ENCODE measurements at places on chromosomes 16 and 17.

- no peak for DNase-seq
Observed at GRCh38 chr17:1730326-1731193, 6.1 kb downstream of the WDR81 start.

DNA sequence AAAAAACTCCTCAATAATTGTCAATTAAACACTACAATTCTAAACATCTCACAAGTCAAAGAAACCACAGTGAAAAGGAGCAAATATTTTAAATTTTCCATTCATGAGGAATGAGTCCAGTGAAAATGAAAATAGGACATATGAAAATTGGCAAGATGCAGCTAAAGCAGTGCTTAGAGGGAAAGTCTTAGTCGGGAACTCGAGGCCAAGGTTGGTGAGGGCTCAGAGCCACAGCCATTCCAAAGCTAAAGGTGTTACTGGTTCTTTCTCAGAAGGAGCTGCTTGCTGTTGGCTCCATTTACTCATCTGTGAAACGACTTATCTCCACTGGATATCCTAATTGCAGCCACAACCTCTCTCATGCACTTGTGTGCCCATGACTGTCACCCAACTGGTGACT, 6.5 kb downstream of the SLC38A8 start:
- DNase-seq, result no peak

GRCh38 chr17:42281571-42282096, 5.4 kb upstream of the STAT5B start:
- no peak for DNase-seq

DNA sequence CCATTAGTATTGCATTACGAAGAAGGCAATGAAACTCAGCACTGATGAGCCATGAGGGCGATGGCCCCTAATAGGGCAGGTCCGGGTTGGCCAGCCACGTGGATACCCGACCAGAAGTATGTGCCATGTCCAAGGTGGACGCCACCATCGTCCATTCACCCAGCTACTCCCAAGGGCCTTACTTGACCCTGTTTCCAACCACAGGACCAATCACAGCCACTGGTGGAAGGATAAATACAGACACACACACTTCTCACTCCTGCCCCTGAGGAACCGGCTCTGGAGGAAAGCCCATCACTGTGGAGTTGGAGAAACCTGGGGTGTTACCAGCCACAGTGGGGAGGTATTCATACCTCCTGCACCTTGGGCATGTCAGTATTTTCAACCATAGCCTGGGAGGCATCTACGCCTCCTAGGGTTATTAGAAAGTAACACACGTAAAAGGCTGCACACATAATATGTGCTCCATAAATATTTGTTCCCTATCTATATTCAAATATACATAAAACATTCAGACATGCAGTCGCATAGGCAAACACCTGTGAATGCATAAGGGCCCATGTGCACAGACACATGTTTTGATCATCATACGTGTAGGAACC, 5.4 kb upstream of the ITGA3 start:
- DNase-seq, result no peak

GRCh38 chr17:60171753-60172079, 21.9 kb downstream of the CA4 start:
- DNase-seq, result no peak

DNA sequence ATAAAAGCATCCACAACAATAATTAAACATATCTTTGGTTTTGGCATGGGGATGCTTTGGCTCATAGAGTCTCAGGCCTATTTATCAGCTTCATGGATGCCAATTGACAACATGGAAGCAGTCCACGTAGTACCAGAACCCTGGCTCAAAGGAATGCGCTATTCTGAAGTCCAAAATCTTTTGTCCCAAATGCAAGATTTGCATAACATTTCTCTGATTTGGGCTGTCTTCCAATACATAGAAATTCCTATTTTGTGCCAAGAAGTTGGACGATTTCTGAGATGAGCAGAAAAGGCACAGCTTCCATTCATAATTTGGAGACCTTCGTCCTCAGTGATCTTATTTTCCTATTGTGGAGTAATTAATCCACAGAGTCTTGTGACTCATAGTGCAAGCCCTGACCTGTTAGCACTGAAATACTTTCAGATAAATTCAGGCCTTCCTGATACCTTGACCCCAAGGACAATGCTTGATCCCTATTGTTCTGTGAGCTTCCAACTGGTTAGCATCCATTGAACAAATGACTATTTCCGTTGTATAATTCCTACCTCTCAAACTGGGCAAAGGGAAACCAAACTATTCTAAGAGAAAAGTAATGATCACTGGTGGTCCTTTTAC, 78.4 kb upstream of the CDH11 start:
- DNase-seq, result no peak

GRCh38 chr17:29149431-29150064, 30.6 kb downstream of the MYO18A start:
- DNase-seq, result peak; percentile 65

DNA sequence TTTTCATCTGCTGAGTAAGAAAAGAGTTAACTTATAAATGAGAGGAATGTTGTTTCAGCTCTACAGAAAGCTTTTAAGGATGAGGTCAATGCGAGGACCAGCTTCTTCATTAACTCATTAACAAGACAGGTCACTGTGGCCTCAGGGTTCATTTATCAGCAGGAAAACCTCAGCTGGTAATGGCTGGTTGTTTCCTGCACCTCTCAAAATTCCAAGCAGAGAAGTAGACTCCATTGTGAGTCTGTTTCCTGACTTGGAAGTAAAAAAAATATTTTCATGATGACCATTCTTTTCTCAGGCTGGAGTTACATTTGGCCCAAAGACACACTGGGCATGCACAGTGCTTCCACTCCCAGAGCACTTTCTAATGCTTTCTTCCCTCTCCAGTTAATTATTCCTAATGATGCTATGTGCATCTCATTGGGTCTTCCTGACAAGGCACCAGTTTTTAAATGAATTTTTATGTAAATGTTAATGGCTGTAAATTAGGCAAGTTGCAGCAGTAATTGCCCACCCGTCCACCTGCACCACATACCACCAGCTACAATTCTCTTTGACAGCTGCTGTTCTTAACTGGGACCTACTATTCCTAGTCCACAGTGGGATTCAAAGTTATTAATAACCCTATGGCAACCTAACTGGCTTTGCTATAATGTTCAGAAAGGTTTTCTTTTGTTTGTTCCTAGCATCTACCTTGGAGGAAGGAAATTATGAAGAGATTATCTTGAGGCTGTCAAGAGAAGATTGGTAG, 89.5 kb upstream of the BCAR1 start:
- no peak for DNase-seq

DNA sequence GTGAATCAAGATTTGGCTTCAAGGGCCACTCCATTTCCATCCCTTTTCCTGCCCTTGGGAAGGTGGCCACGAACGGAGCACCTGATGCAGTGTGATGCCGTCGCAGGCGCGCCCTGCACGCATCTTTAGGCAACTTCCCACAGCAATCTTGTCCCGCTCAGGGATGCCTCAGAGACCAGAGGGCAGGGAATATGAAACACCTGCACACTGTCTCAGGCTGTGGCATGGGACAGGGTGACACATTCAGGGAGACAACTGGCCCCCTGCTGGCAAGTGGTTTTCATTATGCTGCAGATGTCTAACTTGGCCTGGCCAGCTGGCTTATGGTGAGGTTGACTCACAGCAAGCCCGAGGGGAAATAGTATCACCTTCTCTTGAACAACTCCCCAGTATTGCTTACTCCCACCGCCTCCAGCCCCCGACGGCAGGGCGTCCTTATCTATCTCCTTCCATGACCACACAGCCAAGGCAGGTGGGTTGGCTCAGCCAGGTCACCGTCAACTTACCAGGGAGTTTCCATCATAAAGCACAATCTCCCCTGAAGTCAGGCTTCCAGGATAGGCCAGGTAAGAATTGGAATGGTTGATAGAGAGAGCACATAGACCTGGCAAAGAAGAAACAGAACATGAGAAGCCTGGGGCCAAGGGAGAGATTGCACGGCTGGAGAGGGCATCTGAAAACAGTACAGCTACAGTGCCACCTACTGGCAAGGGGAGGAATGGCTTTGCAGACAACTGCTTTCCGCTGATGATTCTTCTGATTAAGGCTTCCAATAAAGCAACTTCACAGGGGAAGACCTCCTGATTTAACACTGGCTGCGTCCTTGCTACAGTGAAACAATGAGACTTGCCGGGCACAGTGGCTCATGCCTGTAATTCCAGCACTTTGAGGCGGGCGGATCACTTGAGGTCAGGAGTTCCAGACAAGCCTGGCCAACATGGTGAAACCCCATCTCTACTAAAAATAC, 21.1 kb downstream of the WIPI1 start:
- peak; percentile 85 for DNase-seq

DNA sequence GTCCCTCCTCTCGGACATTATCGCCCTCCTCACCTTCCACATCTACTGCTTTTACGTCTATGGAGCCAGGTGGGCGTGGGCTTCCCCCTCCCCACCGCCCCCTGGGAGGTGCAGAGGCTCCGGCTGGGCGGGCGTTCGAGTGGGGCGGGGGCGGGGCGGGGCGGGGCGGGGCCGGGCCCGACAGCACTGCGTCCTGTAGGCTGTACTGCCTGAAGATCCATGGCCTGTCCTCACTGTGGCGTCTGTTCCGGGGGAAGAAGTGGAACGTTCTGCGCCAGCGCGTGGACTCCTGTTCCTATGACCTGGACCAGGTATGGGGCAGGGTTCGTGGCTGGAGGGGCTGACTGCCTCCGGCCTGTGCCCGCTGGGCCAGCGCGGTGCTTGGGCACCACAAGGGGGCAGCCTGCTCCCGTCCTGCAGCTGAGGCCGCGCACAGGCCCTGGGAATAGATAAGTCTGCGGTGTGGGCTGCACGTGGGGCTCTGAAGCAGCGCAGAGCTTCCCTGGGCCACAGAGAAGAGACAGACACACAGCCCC, 9.2 kb downstream of the PIGQ start:
- DNase-seq, result peak; percentile 72

DNA sequence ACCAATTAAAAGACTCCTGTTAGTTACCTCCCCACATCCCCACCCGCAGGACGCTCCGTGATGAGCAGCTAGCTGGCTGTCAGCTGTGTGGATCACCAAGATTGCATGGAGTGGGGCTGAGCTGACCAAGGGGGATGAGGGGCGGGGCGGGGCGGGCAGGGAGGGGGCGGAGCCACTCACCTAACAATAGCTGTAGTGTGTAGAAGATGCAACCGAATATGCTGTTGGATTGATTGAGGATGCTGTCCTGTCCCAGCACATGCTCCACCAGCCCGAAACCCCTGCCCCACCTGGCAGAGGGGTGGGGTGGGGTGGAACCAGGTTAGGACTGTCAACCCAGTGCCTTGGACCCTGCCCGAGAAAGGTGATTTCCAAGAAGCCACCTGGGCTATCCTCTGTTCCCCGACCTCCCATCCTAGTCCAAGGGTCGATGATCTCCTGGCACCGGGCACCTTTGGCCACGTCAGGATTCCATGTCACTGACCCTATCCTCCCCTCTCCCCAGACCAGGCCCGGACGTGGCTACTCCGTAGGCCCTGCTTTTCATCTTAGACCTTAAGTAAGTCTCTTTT, 1.4 kb downstream of the VKORC1 start:
- DNase-seq, result no peak

DNA sequence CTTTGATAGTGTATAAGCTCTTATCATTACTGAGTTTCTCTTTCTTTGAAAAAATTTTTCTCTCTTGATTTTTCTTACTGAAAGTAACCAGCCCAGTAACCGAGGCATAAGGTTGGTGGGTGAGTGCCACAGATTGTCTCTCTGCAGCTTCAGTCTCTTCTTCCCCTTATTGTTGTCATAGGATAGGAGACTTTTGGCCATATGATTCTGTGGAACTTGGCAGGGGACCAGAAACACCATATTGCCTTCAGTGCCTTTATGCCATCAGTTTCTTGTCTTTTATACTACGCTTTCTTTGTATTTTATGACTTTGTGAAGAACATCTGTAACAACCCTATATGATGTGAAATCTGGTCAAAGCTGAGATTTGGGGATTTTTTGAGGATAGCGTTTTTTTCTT, 341.6 kb upstream of the TBX2 start:
- DNase-seq, result no peak

DNA sequence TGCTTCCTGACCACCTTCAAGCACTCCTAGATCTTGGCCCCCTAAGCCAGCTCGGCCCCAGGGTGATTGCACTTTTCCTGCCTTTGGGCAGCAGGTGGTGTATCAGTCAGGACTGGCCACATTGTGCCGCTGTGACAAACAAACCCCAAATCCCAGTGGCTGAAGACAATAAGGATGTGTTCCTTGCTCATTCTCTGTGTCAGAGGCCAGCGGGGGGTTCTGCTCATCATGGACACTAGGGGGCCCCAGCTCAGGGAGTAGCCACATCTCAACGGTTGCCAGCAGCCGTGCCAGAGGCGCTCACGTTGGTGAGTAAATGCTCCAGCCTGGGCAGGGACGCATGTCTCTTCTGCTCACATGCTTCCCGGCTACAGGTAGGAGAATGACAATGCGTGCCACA, 60.4 kb downstream of the ZDHHC7 start:
- peak; percentile 39 for DNase-seq

All from CD4-positive, alpha-beta T cell treated with Interleukin-4 for 1 hour (primary cell).